ENCODE measurements at places on chromosomes 2 and 18.

DNA sequence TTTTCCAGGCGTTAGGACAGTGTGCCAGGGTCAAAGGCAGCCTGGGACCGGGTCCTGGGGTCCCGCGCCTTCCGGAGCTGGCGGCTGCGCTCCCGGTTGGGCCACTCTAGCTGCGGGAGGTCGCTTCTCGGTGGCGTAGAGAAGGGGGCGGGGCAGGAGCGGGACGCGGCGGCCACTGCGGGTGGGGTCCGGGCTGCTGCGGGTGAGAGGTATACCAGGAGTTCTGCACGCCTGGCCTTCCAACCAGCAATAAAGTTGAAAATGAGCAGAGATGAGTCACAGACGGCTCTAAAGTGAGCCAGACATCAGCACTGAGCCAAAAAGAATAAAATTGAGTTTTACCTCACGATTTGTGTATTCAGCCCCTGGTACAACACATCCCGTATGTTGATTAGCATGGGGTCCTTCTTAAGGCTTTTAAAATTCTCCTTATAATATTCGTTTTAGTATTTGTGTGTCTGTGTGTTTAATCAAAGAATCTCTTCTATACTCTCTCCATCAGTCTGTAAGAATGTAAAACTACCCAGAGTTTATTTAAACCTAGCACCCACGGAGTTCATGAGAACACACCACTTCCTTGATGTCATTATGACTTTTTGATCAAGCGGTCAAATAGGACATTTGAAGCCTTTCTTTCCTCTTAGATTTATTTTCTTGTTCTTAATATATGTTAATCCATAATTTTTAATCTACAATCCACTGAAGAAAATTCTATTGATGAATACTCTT, at the start of gene C1GALT1C1L:
TSS of gene C1GALT1C1L (minus strand) at position 108 of the 729 bp plus-strand sequence. CDS start at position 1, 107 bp downstream.
- DNase-seq = no peak

- DNase-seq = no peak
These were observed 178.2 kb downstream of the LCLAT1 start for GRCh38 chr2:30625276-30625675.

DNA sequence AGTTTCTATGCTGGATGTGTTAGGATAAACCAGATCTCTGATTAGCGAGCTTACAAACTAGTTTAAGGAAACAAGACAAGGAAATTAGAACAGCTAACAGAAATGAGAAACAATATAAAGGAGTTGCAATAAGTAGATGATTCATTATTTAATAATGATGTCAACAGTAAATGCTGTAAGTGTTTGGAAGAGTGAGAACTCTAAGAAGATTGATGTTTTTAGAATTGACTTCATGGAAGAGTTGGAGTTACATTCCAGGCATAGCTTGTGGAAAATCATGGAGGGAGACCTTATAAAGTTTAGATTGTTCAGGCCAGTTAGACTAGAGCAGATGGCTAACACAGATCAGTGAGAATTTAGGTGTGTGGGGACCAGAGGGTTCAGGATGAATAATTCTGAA, 32.6 kb downstream of the PPP1R1C start:
- no peak for DNase-seq

GRCh38 chr2:105081006-105081601, 43.2 kb downstream of the MRPS9 start:
- DNase-seq = no peak

- DNase-seq = no peak
These were observed 270.8 kb downstream of the ZNF407 start for GRCh38 chr18:74868461-74868860.

DNA sequence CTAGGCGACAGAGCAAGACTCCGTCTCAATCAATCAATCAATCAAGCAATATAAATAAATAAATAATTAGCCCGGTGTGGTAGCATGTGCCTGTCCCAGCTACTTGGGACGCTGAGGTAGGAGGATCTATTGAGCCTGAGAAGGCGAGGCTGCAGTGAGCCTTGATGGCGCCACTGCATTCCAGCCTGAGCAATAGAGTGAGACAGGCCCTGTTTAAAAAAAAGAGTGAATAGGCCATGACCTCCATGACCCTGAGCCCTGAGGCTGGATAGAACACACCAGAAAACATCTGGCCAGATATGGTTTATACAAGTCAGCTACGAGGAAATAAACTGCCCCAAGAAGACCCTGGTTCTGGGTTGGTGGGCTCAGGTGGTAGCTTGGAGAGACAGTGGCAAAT, 20.4 kb upstream of the SEMA4C start:
- no peak for DNase-seq

DNA sequence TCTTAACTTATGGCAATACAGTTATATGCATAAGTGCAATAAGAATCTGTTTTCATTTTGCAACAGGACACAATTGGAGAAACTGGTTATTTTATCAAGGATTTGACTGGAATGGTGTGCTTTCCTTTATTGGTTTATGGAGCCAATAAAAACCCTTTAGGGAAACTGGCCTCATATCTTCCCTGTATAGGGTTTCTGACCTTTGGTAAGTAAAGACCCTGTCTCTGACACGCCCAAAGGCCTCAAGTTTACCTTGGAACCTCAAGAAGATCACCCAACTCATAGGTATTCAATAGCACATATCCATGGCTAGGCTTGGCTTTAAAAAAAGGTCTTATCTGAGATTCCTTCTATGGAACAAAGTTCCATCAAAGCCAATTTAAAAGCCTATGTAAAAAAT, 11.2 kb downstream of the HAAO start:
- DNase-seq = no peak

DNA sequence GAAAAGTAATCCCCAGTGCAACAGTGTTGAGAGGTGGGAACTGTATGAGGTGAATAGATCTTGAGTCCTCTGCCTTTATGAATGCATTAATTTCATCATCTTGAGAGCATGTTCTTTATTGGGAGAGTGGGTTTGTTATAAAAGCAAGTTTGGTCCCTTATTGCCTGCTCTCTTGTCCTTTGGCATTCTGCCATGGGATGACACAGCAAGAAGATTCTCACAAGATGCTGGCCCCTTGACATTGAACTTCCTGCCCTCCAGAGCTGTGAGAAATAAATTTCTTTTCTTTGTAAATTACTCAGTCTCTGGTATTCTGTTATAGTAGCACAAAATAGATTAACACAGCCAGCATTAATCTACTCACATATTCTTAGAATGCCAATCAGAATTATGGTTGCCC, 108.6 kb downstream of the EHBP1 start:
- no peak for DNase-seq

GRCh38 chr2:130287656-130288026, 55.1 kb upstream of the IMP4 start:
- no peak for DNase-seq

Measured in stimulated activated CD8-positive, alpha-beta memory T cell treated with anti-CD3 and anti-CD28 coated beads, Interleukin-4, amount 100 ng/mL, for 1 hour (primary cell).